ENCODE measurements at places on chromosomes 3 and 15. TPM values are rescaled to one million over a fixed set of nuclear protein-coding genes. Genes with fewer than 3 reads are reported as not detected.
A peak's percentile ranks its signal among the peaks of the same experiment; 100 is the strongest.

DNA sequence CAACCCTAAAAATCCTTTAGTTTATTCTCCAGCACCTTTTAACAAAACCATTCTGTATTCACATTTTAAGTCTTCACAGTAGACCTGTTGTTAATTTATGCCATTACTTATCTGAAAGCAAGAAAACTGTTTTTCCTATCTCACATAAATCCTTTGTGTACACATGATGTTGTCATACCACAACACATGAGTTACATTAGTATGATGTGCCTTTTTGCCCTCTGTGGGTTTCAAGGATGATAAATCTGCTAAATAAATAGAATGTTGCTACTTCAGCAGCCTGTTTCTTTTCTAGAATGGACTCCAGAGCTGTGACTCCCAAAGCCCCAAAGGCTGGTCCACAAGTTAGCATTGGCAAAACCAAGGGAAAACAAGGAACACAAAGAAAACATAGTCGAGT, 151.6 kb downstream of the SERPINI1 start:
- peak; percentile 17 for DNase-seq
- H3K27me3 ChIP-seq, result peaks cover 13% of the 10 kb centered on the region

The SLITRK3 gene
- not detected for total RNA-seq

The COMMD4 gene
- total RNA-seq, result 64.1 TPM

DNA sequence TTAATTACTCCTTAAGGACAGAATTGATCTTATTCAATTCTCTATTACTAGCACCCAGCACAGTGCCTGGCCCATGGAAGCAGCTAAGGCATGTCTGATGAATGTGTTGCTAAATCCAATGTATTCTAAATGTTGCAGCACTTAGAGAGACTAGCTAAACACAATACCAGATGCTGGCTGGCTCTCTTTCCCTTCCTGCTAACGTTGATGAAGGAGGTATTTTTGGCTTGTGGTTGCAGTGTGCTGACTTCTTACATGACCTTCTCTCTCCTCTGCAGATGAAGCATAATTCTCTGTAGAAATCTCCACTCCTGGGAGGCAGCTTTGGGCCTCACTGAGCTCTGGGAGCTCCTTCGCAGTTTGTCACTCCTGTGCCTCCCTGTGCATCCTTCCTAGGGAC, 183.6 kb downstream of the PEX5L start:
- H3K4me3 ChIP-seq, result no peak overlapping the region
- no peaks in the 10 kb centered on the region for H3K4me1 ChIP-seq
- no peaks in the 10 kb centered on the region for H3K27me3 ChIP-seq
- peak; percentile 89 for DNase-seq
- no peak overlapping the region for H3K27ac ChIP-seq

The SAXO2 gene
- 1.2 TPM for total RNA-seq

DNA sequence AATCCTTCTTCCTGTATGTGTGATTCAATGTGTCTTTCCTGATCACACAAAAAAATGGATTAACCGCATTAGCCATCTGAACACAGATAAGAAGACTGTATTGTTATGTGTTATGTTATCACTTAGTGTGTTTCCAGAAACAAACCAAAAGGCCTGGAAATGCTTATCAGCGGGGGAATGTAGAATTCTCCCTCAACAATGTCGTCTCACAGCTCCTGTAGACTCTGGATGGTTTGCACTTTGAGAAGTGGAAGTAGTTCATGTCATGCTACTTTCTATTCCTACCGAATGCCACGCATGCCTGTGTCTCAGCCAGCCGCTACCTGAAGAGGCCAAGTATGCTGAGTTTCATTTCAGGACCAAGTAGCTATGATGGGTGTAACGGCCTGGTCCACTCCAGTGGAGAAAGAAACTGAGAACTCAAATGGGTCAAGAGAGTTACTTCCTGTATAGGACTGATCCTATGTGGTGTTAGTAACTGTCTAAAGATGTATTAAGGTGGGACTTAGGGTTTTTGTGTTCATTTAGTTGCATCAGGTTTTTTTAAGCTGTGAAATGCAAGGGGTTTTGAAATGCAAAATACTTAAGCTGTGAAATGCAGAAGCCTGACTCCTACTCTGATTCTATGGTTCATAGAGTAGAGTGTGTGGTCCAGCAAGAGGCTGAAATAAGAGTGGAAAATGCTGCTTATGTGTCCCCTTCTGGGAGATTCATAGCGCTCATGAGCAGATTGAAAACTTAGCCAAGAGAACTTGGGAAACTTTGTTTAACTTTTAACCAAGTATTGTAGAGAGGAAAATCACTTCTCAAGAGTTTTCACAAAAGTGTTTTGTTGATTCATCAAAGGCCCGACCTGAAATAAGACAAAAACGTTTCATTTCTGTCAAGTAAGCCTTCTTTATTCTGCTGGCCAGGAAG, 118.5 kb upstream of the LMOD3 start:
- H3K4me3 ChIP-seq, result no peak overlapping the region
- peaks cover 41% of the 10 kb centered on the region for H3K27me3 ChIP-seq
- no peaks in the 10 kb centered on the region for H3K36me3 ChIP-seq

DNA sequence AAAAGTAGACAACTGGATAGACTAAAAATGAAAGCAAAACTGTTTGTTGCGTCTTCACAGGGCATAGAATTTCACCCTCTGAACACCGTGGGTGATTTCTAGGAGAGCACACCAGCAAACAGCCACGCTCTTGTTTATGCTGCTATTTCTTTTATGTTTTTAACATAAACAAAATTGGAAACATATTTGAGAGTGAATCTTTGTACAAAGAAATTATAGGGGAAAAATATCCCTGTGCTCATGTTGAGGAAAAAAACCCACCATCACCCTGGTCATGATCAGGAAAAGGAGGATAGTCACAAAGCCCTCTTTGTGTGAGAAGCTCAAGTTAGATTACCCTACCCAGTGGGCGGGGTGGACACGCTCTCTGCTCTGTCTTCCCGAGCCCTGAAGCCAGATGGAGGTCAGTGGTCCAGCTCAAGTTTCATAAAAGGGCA, 313.3 kb downstream of the SATB1 start:
- H3K4me1 ChIP-seq, result peaks cover 4% of the 10 kb centered on the region
- H3K27me3 ChIP-seq, result no peaks in the 10 kb centered on the region
- H3K27ac ChIP-seq, result no peak overlapping the region
- no peaks in the 10 kb centered on the region for H3K36me3 ChIP-seq

GRCh38 chr3:10335190-10335738, 14.4 kb upstream of the SEC13 start:
- H3K36me3 ChIP-seq, result no peaks in the 10 kb centered on the region
- peaks cover 13% of the 10 kb centered on the region for H3K27me3 ChIP-seq
- DNase-seq, result no peak
- H3K27ac ChIP-seq, result no peak overlapping the region
- no peaks in the 10 kb centered on the region for H3K4me1 ChIP-seq
- no peak overlapping the region for H3K4me3 ChIP-seq

- peaks cover 38% of the 10 kb centered on the region for H3K4me1 ChIP-seq
- no peaks in the 10 kb centered on the region for H3K27me3 ChIP-seq
- peak overlapping the region; percentile 97 for H3K27ac ChIP-seq
- H3K4me3 ChIP-seq, result no peak overlapping the region
- no peaks in the 10 kb centered on the region for H3K36me3 ChIP-seq
Measured at GRCh38 chr3:100040451-100041225, 73.7 kb downstream of the FILIP1L start.

- no peaks in the 10 kb centered on the region for H3K27me3 ChIP-seq
- H3K27ac ChIP-seq, result no peak overlapping the region
- no peak for DNase-seq
- H3K4me3 ChIP-seq, result no peak overlapping the region
- H3K36me3 ChIP-seq, result no peaks in the 10 kb centered on the region
Measured at GRCh38 chr15:58584789-58585461, 153.1 kb downstream of the LIPC start.

DNA sequence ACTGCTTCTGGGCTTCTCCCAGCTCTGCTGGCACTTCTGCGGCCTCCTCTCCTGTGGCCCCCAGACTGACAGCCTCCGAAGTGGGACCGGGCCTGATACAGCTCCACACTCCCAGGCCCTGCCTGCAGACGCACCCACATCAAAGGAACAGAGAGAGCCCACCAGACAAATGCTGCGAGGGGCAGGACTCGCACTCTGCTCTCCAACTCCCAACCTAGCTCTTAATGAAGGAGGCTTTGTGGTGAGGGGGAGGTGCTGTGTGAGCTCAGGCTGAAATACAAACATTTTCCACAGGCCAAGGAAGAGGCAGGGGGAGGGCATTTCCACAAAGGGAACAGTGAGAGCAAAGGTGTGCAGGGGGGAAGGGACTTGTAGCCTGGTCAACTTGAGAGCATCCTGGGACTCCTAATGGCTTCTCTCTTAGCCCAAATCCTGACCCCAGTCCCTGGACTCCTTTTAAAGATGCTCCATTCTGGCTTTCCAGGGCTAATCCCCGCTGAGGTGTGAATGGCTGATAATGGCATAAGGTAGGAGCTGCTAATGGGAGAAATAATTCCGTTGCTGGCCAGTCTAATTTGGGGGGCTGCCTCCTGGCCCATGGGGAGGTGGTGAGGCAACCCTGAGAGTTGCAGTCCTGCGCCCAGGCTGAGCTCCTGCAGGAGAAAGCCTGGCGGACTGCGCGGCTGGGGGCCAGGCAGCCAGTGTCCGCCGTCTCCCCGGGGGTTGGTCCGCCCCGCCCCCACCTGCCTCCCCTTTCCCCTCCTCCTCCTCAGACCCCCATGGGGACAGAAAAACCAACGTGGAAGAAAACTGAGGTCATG, 9.6 kb downstream of the LINGO1 start:
- H3K27ac ChIP-seq, result no peak overlapping the region
- no peak overlapping the region for H3K4me3 ChIP-seq
- DNase-seq, result no peak
- H3K4me1 ChIP-seq, result no peaks in the 10 kb centered on the region
- H3K27me3 ChIP-seq, result peaks cover 8% of the 10 kb centered on the region
- H3K36me3 ChIP-seq, result no peaks in the 10 kb centered on the region

GRCh38 chr3:112730210-112730609, 89.3 kb upstream of the CCDC80 start:
- H3K4me1 ChIP-seq, result no peaks in the 10 kb centered on the region
- no peak overlapping the region for H3K4me3 ChIP-seq
- no peaks in the 10 kb centered on the region for H3K36me3 ChIP-seq
- DNase-seq, result no peak

DNA sequence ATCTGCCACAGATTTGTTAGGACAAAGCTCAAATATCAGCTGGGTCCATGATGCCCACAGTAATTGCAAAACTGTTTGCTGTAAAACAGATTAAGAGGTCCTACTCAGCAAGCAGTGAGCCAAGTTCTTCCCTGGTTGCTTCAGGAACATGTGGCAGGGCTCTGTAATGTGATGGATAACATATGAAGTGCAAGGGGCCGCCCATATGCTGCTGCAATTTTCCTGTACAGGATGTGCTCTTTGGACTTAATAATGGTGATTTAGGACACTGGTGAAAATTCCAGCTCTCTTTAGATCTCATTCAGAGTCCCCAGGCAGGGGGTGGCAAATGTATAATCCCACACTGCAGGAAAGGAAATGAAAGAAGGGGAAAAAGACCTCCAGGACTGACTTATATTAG, 289.4 kb downstream of the LSAMP start:
- H3K4me3 ChIP-seq, result no peak overlapping the region
- H3K36me3 ChIP-seq, result no peaks in the 10 kb centered on the region
- H3K27me3 ChIP-seq, result no peaks in the 10 kb centered on the region
- no peak overlapping the region for H3K27ac ChIP-seq

DNA sequence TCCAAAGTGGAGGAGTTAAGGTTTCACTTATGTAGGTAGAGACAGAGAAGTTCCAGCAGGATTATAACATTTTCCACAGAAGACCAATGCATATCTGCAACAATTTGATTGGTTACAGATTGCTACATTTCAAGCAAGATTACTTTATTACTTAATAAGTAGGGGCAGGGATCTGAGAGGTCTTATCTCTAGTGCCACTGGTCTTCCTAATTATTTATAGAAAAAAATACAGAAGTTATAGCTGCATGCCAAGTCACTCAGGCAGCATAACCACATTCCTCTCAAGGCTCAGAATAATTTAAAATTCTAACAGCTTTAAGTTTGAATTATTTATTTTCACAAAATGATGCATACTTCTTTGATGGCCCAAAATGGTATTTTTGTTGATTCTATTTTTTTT, 30.5 kb downstream of the RAD54L2 start:
- H3K27ac ChIP-seq, result no peak overlapping the region
- H3K4me1 ChIP-seq, result no peaks in the 10 kb centered on the region
- no peaks in the 10 kb centered on the region for H3K27me3 ChIP-seq

DNA sequence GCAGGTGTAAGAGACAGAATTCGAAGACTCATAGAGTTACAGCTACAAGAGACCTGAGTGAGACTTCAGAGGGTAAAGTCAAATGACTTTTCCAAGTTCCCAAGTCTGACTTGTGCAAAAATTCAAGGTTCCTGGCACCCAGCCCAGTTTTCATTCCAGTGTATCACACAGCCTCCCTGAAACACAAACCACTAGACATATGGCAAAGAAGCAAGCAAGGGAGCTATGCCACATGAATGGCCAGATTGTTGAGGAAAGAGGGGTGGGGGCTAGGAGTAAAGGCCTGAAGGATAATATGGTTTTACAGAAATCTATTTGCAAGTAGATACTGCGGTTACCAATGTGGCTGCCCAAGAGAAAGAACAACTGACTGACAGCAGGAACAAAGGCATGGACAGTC, 301.2 kb downstream of the MECOM start:
- H3K27ac ChIP-seq, result no peak overlapping the region
- DNase-seq, result peak; percentile 64
- H3K4me1 ChIP-seq, result no peaks in the 10 kb centered on the region
- H3K27me3 ChIP-seq, result no peaks in the 10 kb centered on the region

DNA sequence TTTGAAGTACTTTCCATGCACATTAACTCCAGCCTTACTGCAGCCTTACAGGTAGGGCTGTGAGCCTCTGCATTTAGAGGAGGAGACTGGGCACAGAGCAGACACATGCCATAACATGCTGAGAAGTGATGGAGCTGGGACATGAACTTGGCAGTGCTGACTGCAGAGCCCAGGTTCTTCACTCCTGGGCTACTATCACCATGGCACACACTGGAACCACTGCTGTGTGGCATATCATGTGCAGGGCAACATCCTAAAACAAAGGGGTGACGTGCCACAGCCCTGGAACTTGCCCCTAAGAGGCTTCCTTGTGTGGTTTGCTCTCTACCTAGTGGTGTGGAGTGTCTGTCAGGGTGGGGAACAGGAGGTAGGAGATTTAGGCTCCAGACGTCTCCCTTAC, 25.4 kb downstream of the EHD4 start:
- peaks cover 9% of the 10 kb centered on the region for H3K36me3 ChIP-seq
- H3K4me3 ChIP-seq, result no peak overlapping the region
- no peaks in the 10 kb centered on the region for H3K27me3 ChIP-seq
- no peak overlapping the region for H3K27ac ChIP-seq
- peaks cover 46% of the 10 kb centered on the region for H3K4me1 ChIP-seq

The TMEM40 gene
- 2.0 TPM for total RNA-seq

DNA sequence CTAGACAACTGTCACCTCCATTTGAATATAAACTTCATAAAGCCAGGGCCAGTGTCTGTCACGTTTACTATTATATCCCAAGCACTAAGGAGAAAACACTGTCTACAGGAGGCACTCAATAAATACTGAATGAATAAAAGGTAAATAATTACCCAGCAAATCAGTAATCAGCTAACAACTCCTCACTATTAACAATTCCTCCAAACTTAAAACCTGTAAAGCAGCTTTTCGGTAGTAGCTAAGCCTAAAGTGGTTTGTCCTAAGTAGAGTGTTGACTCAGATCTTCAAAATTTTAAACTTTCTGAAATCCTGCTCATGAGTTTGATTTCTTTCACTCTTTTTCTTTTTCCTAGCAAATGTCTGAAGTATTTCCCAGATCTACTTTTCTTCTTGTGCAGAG, 39.9 kb downstream of the C3orf80 start:
- no peaks in the 10 kb centered on the region for H3K4me1 ChIP-seq
- H3K4me3 ChIP-seq, result no peak overlapping the region
- DNase-seq, result no peak
- no peak overlapping the region for H3K27ac ChIP-seq
